ENCODE measurements at places on chromosomes 7 and 10.
A peak's percentile ranks its signal among the peaks of the same experiment; 100 is the strongest.

GRCh38 chr7:30423788-30424505, 54.6 kb downstream of the NOD1 start:
- no peak for DNase-seq

GRCh38 chr7:98808751-98809460, 60.9 kb downstream of the TMEM130 start:
- DNase-seq, result no peak

DNA sequence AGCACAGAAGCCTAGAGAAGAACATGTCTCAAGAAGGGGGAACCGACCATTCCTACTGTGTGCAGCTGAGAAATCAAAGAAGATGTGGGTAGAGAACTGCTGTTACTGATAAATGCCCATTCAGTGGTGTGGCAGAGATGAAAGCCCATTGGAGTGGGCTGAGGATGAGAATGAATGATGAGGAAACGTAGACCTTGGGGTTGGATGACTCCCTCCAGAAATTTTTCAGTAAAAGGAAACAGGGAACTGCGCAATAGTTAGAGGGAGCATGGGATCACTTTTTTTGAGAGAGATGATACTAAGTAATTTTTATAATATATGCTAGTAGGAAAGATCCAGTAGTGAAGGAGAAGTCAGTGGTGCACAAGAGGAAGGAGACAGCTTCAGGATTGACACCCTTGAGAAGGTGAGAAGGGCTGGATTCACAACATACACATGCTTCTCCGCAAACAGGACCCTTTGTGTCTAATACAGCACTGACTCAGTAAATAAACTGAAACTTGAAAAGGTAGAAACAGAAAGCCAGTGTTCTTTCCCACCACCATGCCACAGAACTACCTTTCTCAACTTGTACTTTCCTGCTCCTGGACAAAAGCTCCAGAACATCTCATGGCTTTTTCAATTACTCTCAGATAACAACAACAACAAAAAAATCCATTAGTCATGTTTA, 104.7 kb upstream of the IL6 start:
- no peak for DNase-seq

GRCh38 chr7:155699180-155699579, 54.7 kb downstream of the RBM33 start:
- DNase-seq, result no peak

GRCh38 chr7:155283565-155284194, 14.0 kb upstream of the INSIG1 start:
- DNase-seq, result peak; percentile 73

DNA sequence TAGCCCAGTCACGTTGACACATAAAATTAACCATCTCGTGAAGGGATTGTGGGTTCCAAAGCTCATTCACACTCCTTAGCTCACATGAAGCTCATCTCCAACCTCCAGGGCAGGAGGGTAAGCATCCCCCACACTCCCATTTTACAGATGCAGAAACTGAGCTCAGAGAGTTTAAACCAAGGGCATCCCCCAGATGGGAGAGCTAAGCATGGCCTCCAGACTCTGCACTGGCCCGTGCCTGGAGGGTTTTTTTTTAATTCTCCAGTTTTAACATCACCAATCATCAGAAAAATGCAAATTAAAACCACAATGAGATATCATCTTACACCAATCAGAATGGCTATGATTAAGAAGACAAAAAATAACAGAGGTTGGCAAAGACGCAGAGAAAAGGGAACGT, 53.3 kb upstream of the TCF7L2 start:
- no peak for DNase-seq

All from KBM-7 (cell line).